ENCODE measurements at places on chromosomes 2 and 18.
A peak's percentile ranks its signal among the peaks of the same experiment; 100 is the strongest.

- DNase-seq, result no peak
Observed at GRCh38 chr2:233156001-233156400, 95.5 kb upstream of the ATG16L1 start.

DNA sequence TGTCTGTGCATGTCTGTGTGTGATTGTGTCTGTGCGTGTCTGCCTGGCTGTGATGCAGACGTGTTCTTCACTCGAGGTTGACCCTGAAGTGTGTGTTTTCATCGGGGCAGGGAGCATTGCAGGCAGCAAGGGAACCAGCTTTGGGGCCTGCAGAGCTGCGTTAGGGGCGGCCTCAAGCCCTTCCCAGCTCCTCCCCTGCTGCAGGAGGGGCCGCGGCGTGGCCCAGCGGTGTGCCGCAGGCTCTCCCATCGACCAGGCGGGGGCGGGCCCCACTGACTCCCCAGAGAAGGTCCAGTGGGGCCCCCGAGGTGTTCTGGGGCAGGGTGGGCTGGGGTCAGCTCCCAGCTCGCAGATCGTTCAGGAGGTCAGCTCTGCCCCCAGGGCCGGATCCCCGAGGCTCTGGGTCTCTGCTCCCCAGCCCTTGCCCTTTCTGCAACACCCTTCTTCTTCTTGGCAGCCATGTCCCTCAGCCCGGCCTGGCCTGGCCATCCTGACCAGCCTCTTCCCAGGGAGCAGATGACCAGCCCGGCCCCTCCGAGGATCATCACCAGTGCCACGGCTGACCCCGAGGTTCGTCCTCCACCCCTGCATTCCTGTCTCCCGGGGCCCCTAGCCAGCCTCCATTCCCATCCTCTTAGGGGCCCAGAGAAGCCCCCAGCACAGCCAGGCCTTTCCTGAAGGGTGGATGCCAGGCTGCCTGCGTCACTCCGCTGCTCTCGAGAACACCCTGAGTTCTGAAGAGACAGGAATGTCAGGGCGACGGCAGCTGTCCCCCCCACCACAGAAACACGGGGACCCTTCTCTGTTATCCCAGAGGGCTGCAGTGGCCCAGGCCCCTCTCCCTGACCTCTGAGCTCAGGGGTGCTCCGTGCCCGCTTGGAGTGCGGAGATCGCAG, 11.1 kb upstream of the KLHL30 start:
- DNase-seq, result peak; percentile 55

DNA sequence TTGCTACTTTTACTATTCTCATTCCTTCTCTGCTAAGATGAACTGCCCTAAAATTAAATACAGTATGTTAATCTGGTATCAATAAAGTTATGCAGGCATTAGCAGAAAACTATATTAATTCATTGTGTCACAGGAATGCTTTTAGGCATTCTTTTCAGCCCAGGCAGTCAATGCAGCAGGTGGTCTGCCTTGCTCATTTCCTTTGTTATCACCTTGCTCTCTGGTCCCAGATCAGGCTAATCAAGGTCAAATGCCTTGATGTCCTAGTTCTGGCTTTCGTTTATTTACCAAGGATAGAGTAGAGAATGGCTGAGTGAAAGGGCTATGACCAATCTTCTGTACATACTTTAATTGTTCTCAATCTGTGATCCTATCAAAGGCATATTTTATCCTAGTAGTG, 1023.6 kb downstream of the TMEM182 start:
- no peak for DNase-seq

DNA sequence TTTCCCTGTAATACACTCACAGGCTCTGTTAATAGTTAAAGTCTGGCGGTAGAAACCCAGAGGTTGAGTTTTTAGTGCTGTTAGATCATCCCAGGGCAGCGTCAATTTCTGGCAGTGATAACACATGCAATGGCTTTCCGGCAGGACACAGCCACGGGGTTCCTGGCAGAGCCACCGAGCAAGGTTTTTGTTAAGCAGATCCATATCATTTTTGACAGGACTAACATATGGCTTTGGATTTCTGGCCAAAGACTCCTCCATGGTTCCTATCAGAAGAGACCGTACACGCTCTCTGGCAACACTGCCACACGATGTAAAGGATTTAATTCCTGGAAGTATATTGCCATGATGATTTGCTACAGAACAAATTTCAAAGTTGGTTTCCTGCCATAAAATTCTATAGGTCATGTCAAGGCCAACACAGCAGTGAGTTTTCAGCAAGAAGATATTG, 854.3 kb downstream of the LRRTM4 start:
- DNase-seq, result no peak

DNA sequence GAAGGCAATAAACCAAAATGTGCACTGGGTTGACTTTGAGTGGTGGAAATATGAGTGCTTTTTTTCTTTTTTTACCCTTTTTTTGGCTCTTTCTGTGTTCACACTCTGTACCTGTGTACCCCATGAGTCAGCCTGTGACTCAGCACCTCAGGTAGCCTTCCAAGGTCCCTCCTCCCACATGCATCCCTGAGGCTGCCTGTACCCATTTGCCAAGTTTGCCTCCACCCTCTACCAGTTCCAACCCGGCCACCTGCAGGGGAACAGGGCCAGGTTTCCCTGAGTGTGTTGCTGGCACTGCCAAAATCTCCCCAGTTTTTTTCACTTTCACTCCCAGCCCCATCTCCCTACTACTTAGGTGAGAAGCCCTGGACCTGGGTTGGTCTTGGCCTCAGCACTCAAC, 14.0 kb downstream of the CXCR1 start:
- DNase-seq, result peak; percentile 49

DNA sequence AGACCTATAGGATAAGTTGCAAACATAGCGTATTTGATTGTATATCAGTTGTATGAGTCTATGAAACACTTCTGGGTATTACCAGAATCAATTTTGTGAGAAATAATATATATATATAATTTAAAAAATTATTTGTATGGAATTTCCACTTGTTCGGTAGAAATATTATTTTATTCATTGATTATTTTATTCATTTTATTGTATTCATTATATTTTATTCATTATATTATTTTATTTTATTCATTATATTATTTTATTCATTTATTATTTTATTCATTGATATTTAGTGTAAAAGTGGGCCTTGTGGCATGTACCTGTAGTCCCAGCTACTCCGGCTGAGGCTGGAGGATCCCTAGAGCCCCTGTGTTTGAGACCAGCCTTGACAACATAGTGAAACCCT, 268.9 kb downstream of the ZNF407 start:
- no peak for DNase-seq

DNA sequence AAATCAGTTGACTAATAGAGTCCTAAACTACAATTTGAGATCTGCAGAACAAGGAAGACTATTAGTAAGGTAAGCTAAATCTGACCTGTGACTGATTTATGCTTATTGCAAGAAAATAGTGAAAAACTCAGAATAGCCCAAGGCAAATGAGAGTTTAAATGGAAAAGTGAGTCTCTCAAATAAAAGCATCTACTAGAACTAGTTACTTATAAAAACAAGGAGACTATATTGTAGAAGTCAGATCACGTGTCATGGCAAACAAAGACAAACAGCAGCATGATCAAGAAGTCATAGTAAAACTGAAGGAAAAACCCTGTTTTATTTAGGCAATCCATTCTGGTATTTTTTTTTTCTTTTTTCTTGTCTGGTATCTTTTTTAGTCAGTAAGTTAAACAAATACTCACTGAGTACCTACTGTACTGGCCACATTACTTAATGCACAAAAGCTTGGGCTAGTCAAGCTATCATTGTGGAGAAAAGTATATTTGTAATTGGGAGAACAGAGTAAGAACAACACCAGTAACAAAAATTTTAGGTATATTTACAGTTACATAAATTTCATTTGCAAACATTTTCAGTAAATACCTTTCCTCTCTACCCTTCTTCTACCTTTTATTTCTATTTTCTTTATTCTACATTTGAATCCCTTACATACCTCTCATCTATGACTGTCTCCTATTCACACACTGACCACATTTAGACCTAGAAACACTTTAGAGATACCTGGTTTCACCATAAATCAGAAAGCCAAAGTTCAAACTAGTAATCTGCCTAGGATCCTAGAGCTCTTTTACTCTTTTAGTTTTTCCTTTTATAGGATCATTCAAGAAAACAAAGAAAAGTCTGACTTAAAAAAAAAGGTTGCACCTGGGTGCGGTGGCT, 23.7 kb downstream of the CCDC88A start:
- DNase-seq, result no peak

GRCh38 chr2:169818241-169818640, 6.5 kb downstream of the METTL5 start:
- DNase-seq, result peak; percentile 49

- peak; percentile 41 for DNase-seq
Observed at GRCh38 chr2:10137053-10137843, 14.7 kb downstream of the RRM2 start.

GRCh38 chr18:52060607-52061304, 279.2 kb upstream of the DCC start:
- DNase-seq, result no peak

DNA sequence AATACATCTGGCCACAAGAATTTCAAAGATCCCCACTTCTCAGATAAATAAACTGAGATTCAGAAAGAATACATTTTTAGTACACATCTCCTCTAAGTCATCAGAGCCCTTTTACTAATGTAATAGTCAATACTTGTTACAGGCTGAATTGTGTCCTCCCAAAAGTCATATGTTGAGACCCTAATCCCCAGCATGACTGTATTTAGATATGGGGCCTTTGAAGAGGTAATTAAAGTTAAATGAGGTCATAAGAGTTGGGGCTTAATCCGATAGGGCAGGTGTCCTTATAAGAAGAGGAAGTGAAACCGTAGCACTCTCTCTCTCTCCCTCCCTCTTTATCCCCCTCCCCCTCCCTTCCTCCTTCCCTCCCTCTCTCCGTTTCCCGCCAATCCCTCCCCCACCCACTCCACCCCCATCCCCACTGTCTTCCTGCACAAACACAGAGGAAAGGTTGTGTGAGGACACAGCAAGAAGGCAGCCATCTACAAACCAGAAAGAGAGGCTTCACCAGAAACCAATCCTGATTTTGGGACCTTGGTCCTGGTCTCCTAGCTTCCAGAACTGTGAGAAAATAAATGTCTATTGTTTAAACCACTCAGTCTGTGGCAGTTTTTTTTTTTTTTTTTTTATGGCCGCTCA, 66.6 kb upstream of the ZNF397 start:
- DNase-seq, result no peak

DNA sequence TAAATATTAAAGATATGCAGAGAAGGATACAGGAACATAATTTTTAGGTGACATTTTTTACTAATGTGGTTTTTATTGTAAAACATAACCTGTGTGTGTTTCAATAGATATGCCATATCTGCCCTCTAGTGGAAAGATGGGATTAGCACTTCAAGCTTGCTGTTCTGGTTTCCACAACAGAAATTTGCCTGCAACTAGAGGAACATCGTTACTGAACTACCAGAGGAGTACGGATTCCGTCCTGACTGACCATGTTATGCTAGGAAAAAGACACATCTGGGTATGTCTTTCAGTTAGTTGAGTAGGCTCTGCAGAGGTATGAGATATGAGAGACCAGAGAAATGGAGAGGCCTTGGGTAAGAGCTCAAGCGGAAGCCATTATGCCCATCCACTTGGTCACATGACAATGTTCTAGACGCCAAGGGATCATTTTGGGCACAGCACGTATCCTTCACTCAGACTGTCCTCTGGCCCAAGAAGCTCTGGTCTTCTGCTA, 104.9 kb downstream of the MBD2 start:
- peak; percentile 65 for DNase-seq

GRCh38 chr2:123513351-123513750, 511.7 kb upstream of the CNTNAP5 start:
- DNase-seq, result peak; percentile 73

DNA sequence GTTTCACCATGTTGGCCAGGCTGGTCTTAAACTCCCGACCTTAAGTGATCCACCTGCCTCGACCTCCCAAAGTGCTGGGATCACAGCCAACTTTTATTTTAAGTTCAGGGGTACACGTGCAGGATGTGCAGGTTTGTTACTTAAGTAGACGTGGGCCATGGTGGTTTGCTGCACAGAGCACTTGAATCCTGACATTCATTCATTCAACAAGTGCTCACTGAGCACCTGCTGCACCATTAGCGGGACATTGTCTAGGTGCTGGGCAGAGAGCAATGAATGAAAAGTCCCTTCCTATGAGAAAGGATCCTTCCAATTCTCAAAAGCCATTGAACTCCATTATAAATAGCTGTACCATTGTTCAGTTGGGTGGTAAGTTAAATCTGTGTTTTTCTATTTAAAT, 31.0 kb downstream of the TGFA start:
- DNase-seq, result no peak

- no peak for DNase-seq
Observed at GRCh38 chr2:8139668-8140200, 542.1 kb upstream of the ID2 start.

- DNase-seq, result no peak
Observed at GRCh38 chr2:136751406-136751805, 13.9 kb upstream of the THSD7B start.

GRCh38 chr2:113174376-113174750, 592 bp downstream of the PSD4 start:
- no peak for DNase-seq

- DNase-seq, result no peak
Observed at GRCh38 chr18:45084206-45084605, 403.5 kb downstream of the SETBP1 start.

DNA sequence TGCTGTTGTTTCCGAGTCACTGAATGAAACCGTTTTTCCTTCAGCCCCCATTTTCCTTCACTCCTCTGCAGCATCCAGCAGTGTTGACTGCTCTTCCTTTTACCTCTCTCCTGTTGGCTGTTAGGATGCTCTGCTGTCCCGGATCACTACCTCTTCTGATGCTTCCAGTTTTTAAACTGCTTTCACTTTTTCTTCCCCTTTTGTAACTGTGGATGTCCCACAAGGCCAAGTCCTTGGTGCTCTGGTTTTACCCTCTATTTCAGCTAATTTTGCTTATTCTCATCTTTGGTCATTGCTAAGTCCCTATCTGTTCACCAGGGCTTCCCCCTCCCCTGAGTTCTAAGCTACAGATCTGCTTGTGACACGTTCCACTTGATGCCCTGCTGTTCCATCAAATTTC, 39.4 kb upstream of the MAP4K3 start:
- DNase-seq, result no peak

- DNase-seq, result peak; percentile 26
Observed at GRCh38 chr18:65753520-65753919, 2.7 kb downstream of the CDH7 start.

DNA sequence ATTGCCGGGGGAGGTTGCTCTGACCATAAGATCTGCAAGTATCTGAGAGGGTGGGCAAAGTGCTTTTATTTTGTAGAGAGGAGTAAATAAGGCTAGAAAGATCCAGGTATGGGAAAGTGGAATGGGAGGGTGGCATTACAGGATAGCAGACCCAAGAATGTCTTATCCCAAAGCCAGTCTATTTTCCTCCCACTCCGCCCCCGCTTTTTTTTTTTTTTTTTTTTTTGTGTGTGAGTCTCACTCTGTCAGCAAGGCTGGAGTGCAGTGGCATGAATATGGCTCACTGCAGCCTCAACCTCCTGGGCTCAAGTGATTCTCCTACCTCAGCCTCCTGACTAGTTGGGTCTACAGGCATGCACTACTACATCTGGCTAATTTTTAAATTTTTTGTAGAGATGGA, 31.5 kb downstream of the ARID5A start:
- no peak for DNase-seq

All from kidney tubule cell (primary cell).